ENCODE measurements at places on chromosomes 5 and 9.

- DNase-seq = no peak
Measured at GRCh38 chr5:72402381-72402890, 82.3 kb downstream of the PTCD2 start.

- no peak for DNase-seq
Measured at GRCh38 chr5:149207831-149208230, 63.8 kb upstream of the AFAP1L1 start.

DNA sequence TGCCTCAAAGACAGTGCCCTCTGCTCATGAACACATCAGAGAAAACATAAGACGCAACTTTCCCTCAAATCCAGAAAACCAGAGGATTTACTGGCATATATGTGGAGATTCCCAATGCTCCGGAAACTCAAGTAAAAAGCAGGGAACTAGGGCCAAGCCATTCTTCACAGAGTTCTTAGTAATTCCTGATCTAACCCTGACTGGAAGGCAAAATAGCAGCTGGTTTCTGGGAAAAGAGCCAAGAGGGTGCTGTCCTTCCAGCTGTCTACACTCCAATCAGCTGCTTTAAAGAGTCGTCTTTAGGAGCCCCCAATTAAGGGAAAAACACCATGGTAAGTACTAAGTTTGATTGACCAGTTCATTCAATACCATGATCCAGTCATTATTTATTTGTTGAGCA lies 49.6 kb downstream of the GNA14 start:
- DNase-seq = no peak

GRCh38 chr9:71770170-71770569 lies 1.9 kb upstream of the CEMIP2 start:
- DNase-seq = no peak

- no peak for DNase-seq
Measured at GRCh38 chr9:8633784-8634183, 834.2 kb upstream of the DMAC1 start.

DNA sequence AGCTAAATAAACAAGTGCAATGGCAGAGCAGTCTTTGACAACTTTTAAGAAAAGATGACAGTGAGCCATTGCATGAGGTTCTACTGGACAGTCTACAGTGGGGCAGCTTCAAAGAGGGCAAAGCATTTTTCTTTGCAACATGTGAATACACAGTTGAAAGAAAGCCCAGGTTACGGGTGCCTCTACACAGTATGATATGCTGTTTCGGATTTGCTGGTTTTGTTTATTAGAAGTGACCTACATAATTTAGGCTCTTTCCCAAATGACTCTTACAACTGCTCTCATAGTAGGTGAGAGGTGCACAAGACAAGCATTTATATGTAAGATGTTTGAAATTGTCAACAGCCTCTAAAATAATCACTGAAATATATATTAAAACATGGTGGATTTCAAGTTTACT lies 62.4 kb downstream of the MEF2C start:
- no peak for DNase-seq

DNA sequence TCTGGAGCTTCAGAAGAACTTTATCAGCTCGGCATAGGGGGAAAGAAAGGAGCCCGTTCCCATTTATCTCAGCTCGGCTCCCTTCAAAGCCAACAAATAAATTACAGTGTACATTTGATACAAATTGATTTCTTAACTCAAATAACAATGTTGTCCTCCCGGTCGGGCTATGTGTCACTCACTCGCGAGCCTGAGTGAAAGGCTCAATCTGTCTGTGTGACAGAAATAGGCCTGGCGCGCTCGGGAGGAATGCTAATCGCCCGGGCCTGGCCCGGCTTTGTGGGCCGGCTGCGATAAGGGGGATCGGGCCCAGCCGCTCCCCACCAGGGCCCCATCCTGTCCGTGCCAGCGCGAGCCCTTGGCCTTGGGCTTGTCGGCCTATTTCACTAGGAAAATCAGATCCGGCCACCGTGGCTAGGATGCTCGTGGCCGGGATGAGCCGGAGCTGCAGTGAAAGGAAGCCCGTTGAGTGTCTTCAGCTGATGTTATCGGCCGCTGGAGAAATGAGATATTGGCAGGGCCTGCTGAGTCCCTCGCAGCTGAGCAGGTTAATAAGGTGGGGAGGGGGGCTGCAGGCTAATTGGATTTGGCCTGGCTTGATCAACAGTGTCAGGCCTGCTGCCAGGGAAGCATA lies 258.7 kb downstream of the IRX1 start:
- no peak for DNase-seq

DNA sequence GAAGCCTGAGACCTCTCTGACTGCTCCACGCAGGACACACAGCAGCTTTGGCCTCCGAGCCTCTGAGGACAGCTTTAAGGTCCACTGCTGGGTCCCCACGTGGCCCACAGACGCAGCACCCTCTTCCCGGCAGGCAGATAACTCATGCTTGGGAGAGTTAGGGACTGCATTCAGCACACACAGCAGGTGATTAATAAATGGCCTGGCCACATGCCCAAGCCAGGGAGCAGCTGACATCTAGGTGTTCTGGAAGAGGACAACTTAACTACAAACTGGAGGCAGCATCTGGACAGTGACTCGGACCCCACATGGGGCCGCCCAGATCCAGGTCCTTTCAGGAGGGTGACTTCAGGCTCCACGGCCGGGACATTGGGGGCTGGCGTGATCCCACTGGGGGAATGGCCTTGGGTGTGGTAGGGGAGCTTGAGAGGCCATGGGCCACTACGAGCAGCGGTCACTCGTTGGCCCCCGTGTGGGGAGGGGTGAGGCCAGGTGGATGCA lies 11.3 kb downstream of the NINJ1 start:
- DNase-seq = no peak

DNA sequence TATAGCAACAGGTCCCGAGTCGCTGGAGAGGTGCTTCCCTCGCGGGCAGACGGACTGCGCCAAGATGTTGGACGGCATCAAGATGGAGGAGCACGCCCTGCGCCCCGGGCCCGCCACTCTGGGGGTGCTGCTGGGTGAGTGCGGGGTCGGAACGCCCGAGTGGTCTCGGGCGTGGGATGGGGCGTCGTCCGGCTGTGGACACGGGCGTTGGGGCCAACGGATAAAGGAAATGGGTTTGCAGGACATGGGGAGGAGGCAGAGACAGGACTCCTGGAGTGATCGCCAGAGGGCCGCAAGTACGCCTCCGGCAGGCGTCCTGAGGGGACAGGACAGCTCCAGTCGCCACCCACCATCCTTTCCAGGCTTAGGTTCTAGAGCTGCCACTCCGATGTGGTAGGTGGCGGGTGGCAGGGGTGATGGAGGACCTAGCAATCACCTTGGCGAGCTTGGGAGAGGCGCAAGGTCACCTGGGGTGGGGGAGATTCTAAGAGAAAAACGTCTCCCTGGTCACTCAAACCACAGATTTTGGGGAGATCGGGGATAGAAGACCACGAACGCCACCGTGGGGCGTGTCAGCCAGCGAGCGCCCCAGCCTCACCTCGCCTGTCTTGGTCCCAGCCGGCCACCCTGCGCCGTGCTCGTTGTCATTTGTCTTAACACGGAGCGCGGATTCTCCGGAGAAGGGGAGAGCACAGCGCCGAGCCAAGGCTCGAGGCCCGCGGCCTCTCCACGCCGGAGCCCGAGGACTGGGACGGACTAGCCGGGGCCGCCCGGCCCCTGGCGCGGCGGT lies 922 bp downstream of the LMX1B start:
- DNase-seq = no peak

DNA sequence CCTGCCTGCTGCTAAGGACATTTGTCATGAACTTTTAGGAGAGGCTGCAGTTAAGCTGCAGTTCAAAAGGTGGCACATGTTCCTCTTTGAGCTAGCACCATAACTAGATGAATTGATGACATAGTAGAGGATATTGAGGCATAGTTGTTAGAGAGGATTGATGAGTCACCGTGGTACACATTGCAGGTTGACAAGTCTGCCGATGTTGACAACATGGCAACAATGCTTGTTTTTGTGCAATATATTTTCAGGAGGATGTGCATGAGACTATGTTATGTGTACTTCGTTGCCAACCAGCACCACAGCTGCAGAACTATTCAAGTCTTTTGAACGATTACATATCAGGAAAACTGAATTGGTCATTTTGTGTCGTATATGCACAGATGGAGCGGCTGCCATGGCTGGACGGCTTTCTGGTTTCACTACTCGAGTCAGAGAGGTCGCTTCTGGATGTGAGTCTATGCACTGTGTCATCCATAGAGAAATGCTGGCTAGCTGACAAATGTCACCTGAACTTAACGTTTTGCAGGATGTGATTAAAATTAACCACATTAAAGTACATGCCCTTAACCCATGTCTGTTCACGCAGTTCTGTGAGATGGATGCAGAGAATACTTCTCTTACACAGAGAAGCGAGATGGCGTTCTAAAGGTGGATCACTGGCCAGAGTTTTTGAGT lies 24.2 kb downstream of the ANP32B start:
- DNase-seq = peak; percentile 15

- peak; percentile 93 for DNase-seq
Measured at GRCh38 chr9:38008168-38009034, 60.6 kb downstream of the SHB start.

DNA sequence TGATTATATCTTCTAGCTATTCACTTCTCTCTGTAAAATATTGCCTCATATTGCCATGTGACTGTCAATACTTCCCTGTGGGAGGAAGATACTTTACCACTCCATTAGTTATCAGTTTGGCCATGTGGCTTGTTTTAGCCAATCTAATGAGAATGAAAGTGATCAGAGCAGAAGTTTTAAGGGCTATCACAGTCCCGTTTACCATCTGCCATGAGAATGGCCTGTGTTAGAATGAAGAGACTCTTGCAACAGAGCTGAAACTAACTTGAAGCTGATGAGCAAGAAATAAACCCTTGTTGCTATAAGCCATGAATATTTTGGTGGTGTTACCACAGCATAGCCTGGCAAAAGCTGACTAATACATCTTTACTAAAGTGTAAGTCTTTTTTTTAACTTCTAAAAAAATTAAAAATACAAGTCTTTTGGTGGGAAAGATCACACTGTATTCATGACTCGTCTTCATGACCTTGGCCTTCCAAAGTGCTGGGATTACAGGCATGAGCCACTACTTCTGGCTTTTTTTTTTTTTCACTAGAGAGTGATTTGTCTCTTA lies 68.0 kb upstream of the CTNNA1 start:
- DNase-seq = peak; percentile 3

DNA sequence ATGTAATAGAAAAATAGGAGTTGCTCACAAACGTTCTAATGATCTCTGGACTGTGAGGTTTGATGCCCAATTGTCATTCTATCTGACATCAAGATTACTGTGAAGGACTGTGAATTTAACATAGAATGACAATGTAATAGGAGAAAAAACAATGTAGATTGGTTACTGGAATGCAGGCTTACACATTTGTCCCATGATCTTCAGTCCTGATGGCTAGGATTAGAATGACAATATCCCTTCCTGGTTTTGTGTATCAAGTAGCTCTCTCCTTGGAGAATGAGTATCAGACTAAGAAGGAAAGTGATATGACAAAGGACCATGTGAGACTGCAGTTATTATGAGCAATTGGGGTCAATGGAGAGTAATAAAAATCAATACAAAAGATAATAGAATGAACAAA lies 862.2 kb upstream of the C9orf72 start:
- DNase-seq = no peak

DNA sequence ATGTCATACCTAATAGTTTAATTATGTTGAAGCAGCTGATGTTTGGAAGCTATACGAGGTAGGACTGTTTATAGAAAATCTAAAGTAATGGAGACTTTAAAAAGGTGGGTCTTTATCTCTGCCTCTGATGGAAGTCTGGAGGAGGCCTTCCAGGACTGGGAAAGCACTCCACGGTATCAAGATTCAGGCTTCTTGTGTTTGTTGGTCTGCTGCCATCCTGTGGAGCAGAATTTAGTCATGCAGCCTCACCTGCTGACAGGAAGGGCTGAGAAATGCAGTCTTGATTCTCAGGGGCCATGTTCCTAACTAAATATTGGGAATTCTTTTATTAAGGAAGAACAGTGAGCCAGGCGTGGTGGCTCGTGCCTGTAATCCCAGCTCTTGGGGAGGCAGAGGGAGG lies 15.9 kb downstream of the SPDL1 start:
- no peak for DNase-seq

GRCh38 chr5:66660396-66660795 lies 64.2 kb downstream of the MAST4 start:
- DNase-seq = no peak

DNA sequence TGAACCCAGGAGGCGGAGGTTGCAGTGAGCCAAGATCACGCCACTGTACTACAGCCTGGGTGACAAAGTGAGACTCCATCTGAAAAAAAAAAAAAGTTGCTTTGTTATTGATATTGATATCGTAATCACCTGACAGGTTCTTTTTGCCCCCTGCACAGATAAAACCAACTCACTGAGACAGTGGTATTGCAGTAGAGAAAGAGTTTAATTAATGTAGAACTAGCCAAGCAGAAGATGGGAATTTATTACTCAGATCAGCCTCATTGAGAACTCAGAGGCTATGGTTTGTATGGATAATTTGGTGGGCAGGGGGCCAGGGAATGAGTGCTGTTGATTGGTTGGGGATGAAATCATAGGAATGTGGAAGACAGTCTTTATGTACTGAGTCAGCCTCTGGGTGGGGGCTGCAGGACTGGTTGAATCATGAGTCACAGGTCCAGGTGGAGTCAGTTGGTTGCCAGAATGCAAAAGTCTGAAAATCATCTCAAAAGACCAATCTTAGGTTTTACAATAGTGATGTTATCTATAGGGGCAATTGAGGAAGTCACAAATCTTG lies 35.8 kb upstream of the MEGF10 start:
- no peak for DNase-seq

- DNase-seq = no peak
Measured at GRCh38 chr5:1878050-1878849, 4.5 kb downstream of the IRX4 start.

DNA sequence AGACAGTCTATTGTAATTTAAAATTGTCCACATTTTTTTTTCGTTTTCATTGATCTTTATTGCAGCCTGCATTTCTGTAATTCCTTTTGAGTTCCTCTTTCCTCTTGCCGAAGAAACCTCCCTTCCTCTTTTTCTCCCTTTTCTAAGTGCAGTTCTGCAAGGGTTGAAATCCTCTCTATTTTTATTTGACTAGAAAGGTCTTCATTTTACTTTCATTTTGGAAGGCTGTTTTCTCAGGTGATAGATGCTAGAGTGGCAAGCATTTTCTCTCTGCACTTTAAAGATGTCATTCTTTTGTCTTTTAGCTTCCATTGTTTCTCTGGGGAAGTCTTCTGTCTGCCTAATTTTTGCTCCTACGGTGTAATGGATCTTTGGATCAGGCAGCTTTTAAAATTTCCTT lies 248.5 kb downstream of the SMARCA2 start:
- peak; percentile 63 for DNase-seq

- no peak for DNase-seq
Measured at GRCh38 chr5:159030357-159030756, 69.4 kb downstream of the EBF1 start.

- DNase-seq = no peak
Measured at GRCh38 chr5:80238778-80239679, 16.8 kb downstream of the SERINC5 start.

Data from inflammatory macrophage (primary cell).